ENCODE measurements at places on chromosomes 2 and 18. TPM values are rescaled to one million over a fixed set of nuclear protein-coding genes. Genes with fewer than 3 reads are reported as not detected.

Gene FSHR
- 0.46 TPM for total RNA-seq

Gene SERPINB7
- not detected for total RNA-seq

Gene UGT1A8
- not detected for total RNA-seq

Gene ZNF804A
- total RNA-seq = not detected

Gene TEKT4
- not detected for total RNA-seq

Gene SNED1
- 8.0 TPM for total RNA-seq

Gene PIGN
- total RNA-seq = 14.6 TPM

Gene EPAS1
- 200 TPM for total RNA-seq

Gene RAB27B
- 0.30 TPM for total RNA-seq

Gene ACAA2
- 443 TPM for total RNA-seq

Gene CCDC141
- 136 TPM for total RNA-seq

Gene ARHGAP28
- total RNA-seq = 1.1 TPM

Gene TTN
- total RNA-seq = 3,113 TPM

Gene BCL2
- 9.0 TPM for total RNA-seq

Gene EMILIN2
- 17.7 TPM for total RNA-seq

Gene NEB
- 1.5 TPM for total RNA-seq

Gene MXD1
- 5.1 TPM for total RNA-seq

Gene CNRIP1
- 9.3 TPM for total RNA-seq

Gene CFAP65
- total RNA-seq = not detected

Gene PSMA8
- total RNA-seq = 0.48 TPM

Gene OR6B2
- total RNA-seq = not detected

Gene ZNF514
- total RNA-seq = 14.7 TPM

Data from Right ventricle myocardium superior (tissue), 1 donor.